ENCODE measurements at places on chromosomes 16 and 17.

- DNase-seq: peak; percentile 2
Observed at GRCh38 chr16:12168074-12169000, 191.8 kb downstream of the SNX29 start.

GRCh38 chr17:7224661-7225111 is 4.9 kb downstream of the ACADVL start:
- no peak for DNase-seq

GRCh38 chr17:1956134-1956533 is 69.0 kb downstream of the RTN4RL1 start:
- DNase-seq: no peak

- DNase-seq: peak; percentile 23
Observed at GRCh38 chr17:65750631-65751115, 189.2 kb upstream of the AXIN2 start.

DNA sequence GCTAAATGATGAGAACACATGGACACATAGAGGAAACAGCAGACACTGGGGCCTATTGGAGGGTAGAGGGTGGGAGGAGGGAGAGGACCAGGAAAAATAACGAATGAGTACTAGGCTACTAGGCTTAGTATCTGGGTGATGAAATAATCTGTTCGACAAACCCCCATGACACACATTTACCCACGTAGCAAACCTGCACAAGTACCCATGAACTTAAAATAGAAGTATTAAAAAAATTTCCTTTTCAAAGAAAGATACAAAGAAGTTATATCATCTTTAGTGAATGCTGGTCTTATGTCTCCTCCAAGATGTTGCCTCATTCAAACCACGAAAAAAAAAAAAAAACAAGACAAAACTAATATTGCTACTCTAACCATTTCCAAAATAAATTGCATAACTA is 31.7 kb downstream of the MBTD1 start:
- DNase-seq: no peak

DNA sequence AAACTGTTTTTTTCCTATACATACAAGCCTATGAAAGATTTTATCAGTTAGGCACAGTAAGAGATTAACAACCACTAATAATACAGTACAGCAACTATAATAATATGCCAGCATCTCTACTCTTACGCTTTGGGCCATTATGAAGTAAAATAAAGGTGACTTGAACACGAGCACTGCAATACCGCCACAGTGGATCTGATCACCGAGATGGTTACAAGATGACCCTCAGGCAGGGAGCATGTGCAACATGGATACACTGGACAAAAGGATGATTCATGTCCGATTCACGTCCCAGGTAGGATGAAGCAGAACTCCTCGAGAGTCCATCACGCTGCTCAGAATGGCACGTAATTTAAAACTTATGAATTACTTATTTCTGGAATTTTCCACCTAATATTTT is 10.5 kb downstream of the PELP1 start:
- DNase-seq: no peak

DNA sequence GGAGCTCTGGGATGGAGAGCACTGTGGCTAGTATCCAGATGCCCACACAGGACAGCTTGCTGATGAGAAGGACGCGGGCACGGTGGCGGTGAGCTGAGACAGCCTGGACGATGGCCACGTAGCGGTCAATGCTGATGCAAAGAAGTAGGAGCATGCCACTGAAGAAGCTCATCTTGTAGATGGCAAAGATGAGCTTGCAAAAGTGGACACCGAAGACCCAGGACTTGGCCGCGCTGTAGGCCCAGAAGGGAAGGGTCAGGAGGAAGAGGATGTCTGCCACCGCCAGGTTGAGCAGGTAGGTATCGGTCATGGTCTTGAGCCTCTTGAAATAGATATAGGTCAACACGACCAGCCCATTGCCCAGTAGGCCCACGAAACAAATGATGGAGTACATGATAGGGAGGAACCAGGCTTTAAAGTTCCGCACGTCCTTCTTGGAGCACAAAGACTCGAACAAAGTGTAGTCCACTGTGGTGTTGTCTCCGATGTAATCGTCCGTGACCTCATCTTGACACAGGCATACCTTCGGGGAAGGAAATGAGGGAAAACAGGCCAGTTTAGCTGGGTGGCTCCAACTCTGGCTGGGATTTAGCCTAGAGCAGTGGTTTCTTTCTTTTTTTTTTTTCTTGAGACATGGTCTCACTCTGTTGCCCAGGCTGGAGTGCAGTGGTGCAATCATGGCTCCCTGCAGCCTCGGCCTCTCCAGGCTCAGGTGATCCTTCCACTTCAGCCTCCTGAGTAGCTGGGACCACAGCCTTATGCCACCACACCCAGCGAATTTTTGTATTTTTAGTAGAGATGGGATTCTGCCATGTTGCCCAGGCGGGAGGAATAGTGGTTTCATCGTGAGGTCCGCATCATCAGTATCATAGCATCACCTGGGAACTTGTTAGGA is 9.7 kb downstream of the CCR7 start:
- peak; percentile 1 for DNase-seq

DNA sequence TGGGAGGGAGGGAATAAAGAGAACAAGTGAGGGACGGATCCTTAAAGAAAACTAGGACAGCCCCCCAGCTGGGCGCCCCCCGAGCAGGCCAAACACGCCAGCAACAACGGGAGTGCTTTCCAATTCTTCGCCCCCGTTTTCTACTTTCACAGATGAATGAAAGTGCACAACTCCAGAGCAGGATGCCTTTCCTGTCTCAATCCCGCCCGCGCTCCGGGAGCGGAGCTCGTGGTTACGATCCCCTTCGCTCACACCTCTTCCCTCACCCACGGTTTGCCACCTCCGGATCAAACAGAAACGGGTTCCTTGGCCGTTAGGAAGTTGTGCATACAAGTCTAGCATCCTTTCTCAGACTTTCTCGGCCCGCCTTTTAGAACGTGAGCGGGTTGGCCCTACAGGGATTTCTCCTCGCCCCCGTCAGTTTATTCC is 680 bp downstream of the SKA2 start:
- DNase-seq: peak; percentile 27

- DNase-seq: no peak
Observed at GRCh38 chr17:36495076-36495578, 8.6 kb downstream of the ZNHIT3 start.

- DNase-seq: peak; percentile 44
Observed at GRCh38 chr16:19223235-19224170, 55.5 kb downstream of the SYT17 start.

DNA sequence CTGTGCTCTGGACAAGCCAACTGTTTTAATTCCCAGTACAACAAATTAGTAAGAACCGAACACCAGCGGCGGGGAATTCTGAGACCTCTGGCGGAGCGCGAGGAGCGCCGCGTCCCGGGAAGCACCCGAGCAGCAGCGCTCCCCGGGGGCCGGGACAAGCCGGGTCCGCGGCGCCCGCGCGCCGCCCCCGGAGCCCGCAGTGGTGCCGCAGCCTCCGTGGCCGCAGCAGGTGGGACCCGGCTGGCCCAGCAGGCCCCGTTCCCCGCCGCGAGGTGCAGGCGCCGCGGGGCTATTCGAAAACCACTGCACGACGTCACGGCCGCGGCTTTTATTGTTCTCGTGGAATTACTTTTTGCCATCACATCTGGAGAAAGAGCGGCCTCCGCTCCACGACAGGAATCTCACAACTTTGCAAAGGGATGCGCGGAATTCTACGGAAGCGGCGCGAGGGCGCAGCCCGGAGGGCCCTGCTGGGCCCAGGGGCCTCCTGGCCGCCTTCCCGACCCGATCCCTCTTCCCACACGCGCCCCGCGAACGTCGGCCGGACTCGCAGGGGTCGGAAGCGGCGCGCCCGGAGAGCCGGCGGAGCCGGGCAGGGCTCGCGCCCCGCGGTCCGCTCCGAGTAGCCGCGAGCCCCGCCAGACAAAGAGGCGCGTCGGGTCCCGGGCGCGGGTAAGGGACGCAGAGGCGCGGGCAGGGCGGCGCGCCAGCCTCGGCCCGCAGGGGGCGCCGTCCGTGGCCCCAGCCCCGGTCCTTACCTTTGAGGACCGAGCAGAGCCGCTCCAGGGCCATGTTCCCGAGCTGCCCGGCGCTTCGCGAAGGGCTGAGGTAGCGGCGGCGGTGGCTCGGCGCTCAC is 696 bp downstream of the NETO2 start:
- DNase-seq: peak; percentile 66

DNA sequence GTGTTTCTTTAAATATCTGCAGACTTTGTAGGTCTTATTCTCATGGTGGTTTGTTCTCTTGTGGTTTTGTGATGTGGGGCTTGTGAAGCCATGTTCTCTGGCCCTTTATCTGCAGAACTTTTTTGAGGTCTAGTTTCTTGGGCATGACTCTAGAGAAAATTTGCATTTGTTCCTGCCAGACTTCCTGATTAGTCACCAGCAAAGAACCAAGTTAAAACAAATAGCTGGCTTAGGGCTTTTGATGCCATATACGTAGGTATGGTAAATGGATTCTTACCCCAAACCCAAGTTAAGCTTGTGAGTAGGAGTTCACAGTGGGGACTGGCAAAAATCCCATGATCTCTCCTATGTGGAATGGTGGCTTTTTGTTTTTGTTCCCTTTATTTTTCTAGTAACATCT is 68.7 kb upstream of the IRX3 start:
- DNase-seq: no peak

GRCh38 chr17:74324521-74324920 is 1.5 kb upstream of the KIF19 start:
- no peak for DNase-seq

- DNase-seq: peak; percentile 33
Observed at GRCh38 chr16:324451-325334, 27.8 kb downstream of the AXIN1 start.

DNA sequence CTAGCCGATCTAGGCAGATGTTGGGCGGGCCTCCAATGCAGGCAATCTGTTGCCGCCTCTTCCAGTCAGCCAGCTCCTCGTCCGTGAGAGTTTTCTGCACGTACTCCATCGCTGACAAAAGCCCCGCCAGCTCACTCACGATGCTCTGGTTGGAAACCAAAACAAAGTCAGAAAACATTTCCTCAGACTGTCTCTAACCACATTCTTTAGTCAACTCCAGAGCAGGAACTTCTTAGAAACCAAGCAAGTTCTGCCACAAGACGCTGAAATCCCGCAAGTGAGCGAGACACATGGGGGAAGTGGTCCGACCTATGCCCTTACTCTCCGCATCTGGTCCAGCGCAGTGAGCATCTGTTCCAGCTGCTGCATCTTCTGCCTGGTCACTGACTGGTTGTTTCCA is 49.1 kb downstream of the STAT5A start:
- peak; percentile 85 for DNase-seq

DNA sequence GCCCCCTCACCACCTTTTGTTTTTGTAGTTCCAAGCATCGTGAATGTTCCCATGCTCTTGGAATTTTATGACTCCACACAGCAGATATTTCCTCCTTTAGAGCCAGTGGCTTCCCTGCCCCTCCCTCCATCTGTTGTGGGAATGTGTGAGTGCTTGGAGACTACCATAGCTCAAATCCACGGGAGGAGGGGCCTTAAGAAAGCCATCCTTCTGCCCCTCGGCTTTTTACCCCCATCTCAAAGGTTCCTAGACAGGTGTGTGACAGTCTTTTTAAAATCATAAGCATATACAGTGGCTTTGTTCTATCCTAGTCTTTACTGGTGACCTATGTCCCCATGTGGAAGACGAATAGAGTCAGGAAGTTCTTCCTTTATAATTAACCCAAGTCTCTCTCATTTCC is 47.2 kb downstream of the YPEL2 start:
- DNase-seq: no peak

DNA sequence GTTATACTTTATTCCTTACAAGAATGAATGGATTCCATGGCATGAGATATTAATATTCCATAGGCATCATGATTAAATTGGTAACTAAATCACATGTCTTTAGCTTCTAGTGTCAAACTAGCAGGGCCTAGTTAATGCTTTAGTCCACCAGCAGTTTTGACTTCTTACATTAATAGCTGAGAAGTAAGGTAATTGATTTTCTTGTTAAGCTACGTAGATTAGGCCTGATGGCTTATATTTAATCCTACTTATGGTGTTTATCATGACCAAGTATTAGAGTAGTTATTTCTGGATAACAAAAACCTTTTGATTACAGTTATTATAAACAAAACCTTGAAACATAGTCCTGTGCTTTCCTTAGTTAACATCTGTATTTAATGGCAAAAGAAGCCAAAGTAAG is 184.5 kb downstream of the TANC2 start:
- no peak for DNase-seq

- DNase-seq: no peak
Observed at GRCh38 chr17:65473985-65474384, 87.5 kb downstream of the AXIN2 start.

DNA sequence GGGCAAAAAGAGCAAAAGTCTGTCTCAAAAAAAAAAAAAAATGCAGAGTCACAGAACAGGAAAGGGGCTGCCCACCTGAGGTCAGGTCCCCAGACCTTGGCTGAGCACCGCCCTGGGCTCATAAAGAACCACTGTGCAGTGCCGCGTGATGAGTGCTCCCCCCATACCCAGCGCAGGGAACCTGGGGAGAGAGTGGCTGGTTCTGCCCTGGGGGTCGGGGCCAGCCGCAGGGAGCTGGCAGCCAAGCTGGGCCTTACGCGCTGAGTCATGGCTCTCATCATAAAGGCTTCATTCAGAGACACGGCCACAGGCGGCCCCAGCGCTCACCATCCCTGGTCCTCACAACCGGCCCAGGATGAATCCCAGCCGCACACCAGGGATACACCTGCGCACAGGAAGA is 80.7 kb downstream of the RAB11FIP4 start:
- no peak for DNase-seq
